Endothelial cell (in vitro differentiated cells): ENCODE measurements at places on chromosomes 2 and 18. TPM values are rescaled to one million over a fixed set of nuclear protein-coding genes. Genes with fewer than 3 reads are reported as not detected.

GRCh38 chr2:199316851-199317250, 140.9 kb downstream of the SATB2 start:
- no peak overlapping the region for H3K27ac ChIP-seq
- DNase-seq = no peak
- H3K4me3 ChIP-seq = no peak overlapping the region

- H3K4me3 ChIP-seq = no peak overlapping the region
- no peak overlapping the region for H3K27ac ChIP-seq
- H3K4me1 ChIP-seq = no peaks in the 10 kb centered on the region
- no peak for DNase-seq
Observed at GRCh38 chr18:60174832-60175231, 197.7 kb downstream of the MC4R start.

- peaks cover 18% of the 10 kb centered on the region for H3K4me1 ChIP-seq
- DNase-seq = no peak
- no peaks in the 10 kb centered on the region for H3K36me3 ChIP-seq
- H3K27me3 ChIP-seq = peaks cover 2% of the 10 kb centered on the region
Observed at GRCh38 chr2:195413944-195414343, 243.1 kb upstream of the SLC39A10 start.

DNA sequence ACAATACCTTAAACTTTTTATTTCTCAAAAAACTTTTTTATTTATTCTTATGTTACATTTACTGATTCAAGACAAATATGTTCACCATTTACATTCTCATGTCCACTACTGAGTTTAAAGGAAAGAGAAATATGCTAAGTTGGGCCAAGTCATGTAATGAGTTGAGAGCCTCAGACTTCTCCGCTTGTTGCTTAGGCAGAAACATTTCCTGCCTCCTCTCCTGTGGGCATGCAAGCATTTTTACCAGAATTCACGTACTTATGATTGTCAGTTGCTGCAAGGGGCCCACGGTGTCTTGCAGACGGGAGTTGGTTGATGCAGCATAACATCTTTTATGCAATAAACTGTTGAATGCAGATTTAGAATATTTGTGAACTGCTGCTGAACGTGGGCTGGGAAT, 51.8 kb downstream of the MYO1B start:
- no peak overlapping the region for H3K27ac ChIP-seq
- H3K4me3 ChIP-seq = no peak overlapping the region
- H3K4me1 ChIP-seq = peaks cover 18% of the 10 kb centered on the region
- DNase-seq = no peak
- H3K36me3 ChIP-seq = no peaks in the 10 kb centered on the region
- H3K27me3 ChIP-seq = no peaks in the 10 kb centered on the region

DNA sequence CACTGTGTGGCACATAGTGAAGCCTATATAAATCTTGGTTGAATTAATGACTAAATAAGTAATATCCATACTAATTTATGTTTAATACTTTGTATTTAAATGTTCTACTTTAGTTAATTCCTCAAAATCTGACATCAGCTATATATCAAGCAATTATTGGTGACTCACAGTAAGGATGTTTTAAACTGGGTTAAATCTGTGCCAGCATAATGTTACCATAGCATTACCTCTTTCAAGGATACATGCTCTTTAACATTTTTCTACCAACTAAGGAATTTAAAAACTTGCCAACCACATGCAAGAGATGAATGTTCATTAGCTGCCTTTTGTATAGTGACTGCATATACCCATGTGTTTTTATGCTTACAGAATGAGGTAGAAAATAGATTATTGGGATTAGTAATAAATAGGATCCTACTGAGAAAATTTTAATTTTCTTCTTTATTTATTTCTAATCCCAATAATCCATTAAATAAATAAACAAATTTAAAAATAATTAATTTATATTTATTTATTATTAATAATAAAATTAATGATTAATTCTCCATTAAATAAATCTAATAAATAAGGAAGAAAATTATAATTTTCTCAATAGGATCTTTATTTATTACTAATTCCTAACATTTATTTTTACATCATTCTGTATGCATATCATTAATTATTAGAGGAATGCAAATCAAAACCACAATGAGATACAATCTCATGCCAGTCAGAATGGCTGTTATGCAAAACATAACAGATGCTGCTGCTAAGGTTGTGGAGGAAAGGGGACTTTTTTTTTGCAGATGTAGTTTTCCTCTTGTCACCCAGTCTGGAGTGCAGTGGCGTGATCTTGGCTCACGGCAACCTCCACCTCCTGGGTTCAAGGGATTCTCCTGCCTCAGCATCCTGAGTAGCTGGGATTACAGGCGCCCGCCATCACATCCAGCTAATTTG, 410.7 kb upstream of the DSEL start:
- no peaks in the 10 kb centered on the region for H3K36me3 ChIP-seq
- no peaks in the 10 kb centered on the region for H3K4me1 ChIP-seq
- H3K27ac ChIP-seq = no peak overlapping the region
- H3K27me3 ChIP-seq = no peaks in the 10 kb centered on the region
- DNase-seq = no peak

DNA sequence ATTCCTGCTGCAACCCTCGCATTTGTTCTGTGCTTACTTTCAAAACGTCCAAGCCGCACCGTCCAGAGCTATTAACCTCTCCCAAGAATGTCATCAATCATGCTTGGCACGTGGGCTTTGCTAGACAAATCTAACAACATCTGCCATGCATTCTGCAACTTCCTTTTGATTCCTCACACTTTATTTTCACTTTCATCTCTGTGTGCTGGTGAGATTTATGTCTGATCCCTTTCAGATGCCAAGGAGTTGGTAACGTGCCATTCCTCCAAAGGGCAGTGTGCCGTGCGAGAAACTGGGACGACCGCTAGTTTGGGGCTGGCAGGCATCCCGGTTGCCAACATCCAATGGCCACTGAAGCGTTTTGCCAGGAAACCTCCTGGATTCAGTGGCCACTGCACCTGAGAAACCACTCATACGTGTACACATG, 230.0 kb upstream of the PARD3B start:
- H3K36me3 ChIP-seq = no peaks in the 10 kb centered on the region
- H3K4me3 ChIP-seq = no peak overlapping the region
- peaks cover 20% of the 10 kb centered on the region for H3K4me1 ChIP-seq
- H3K27me3 ChIP-seq = no peaks in the 10 kb centered on the region
- H3K27ac ChIP-seq = no peak overlapping the region

DNA sequence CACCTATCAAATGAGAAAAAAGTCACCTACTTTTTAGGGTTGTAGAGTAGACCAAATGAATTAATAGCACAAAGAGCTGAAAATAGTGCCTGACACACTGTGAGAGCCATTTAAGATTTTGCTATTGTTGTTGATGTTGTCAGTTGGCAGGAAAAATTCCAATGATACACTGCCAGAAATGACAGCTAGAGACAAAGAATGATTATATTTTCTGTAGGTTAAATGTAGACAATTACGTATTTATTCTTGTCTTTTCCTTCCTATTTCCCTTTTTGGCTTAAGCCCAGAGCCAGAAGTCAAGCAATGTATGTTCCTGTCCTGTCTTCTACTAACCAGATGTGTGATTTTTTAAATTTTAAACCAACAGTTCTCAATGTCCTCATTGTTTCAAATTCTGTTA, 17.2 kb downstream of the NRXN1 start:
- H3K4me1 ChIP-seq = peaks cover 16% of the 10 kb centered on the region
- H3K27ac ChIP-seq = no peak overlapping the region
- DNase-seq = no peak
- H3K27me3 ChIP-seq = peaks cover 1% of the 10 kb centered on the region

- no peak for DNase-seq
- H3K27ac ChIP-seq = no peak overlapping the region
- H3K36me3 ChIP-seq = no peaks in the 10 kb centered on the region
- H3K4me1 ChIP-seq = peaks cover 9% of the 10 kb centered on the region
- no peaks in the 10 kb centered on the region for H3K27me3 ChIP-seq
- H3K4me3 ChIP-seq = no peak overlapping the region
Observed at GRCh38 chr2:75276093-75277029, 77.0 kb upstream of the TACR1 start.

DNA sequence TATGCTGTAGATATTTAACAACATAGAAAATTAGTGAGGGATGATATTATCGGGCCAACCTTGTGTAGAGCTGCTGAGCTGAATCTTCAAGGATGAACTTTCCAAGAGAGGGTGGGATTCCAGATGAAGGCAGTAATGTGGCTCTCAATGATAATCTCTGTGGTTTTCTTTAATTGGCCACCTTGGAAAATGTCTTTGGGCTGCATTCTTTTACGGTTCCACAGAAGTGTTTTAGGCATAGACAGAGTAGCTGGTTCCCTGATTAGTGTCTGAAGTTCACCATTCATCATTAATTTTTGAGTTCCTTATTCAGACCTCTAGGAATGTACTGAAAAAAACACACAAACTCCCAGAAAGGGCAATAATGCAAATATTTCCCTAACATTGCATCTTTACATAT, 1566.9 kb upstream of the PIK3C3 start:
- H3K4me1 ChIP-seq = no peaks in the 10 kb centered on the region
- peaks cover 2% of the 10 kb centered on the region for H3K27me3 ChIP-seq
- H3K4me3 ChIP-seq = no peak overlapping the region

DNA sequence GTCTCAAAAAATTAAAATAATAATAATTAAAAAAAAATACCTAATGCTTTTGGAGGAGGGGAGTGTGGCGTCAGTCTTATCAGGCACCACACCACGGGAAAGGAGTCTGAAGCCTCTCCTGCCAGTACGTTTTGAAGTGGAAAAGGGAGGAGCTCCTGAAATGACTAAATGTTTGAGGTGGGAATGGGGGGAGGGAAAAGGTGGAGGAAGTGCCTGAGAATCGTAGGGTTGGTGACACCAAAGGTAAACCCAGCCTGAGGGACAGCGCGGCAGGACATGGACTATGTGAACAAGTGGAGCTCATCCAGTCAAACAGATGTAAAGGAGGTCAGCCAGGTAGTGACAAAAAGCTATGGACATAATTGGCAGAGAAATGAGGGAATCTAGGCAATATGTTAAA, 42.2 kb upstream of the EPHA4 start:
- H3K4me1 ChIP-seq = peaks cover 12% of the 10 kb centered on the region
- peaks cover 1% of the 10 kb centered on the region for H3K27me3 ChIP-seq
- DNase-seq = no peak
- no peak overlapping the region for H3K4me3 ChIP-seq
- H3K27ac ChIP-seq = no peak overlapping the region

DNA sequence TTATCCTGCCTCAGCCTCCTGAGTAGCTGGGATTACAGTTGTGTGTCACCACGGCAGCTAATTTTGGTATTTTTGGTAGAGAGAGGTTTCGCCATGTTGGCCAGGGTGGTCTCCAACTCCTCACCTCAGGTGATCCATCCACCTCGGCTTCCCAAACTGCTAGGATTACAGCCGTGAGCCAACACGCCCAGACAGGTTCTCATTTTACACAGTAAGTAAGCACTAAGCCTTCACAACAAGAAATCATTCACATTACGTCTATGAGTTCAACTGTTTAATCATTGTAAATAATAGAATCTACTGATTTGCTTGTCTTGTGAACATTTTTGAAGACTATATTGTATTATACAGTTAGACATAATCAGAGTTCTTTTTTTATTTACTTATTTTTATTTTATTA, 131.5 kb upstream of the LRATD1 start:
- H3K36me3 ChIP-seq = no peaks in the 10 kb centered on the region
- H3K4me3 ChIP-seq = no peak overlapping the region
- H3K27ac ChIP-seq = no peak overlapping the region
- no peaks in the 10 kb centered on the region for H3K27me3 ChIP-seq

DNA sequence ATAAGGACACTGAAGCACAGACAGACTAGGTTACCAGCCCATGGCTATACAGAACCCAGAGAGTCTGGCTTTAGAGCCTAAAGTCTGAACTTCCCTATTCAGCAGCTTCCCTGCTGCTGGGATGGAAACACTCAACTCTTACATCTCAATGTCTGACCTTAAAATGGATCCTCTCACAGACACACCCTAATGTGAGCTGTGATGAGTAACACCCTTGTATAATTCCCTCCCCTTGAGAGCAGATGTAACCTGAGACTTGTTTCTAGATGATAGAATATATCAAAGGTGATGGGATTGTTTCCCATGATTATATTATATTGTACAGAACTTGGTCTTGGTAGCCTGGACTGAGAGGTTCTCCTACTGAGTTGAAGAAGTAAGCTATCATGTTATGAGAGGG, 577.1 kb upstream of the KLHL29 start:
- H3K36me3 ChIP-seq = no peaks in the 10 kb centered on the region
- no peak overlapping the region for H3K4me3 ChIP-seq
- no peak for DNase-seq
- H3K4me1 ChIP-seq = no peaks in the 10 kb centered on the region
- no peak overlapping the region for H3K27ac ChIP-seq
- H3K27me3 ChIP-seq = peaks cover 2% of the 10 kb centered on the region

DNA sequence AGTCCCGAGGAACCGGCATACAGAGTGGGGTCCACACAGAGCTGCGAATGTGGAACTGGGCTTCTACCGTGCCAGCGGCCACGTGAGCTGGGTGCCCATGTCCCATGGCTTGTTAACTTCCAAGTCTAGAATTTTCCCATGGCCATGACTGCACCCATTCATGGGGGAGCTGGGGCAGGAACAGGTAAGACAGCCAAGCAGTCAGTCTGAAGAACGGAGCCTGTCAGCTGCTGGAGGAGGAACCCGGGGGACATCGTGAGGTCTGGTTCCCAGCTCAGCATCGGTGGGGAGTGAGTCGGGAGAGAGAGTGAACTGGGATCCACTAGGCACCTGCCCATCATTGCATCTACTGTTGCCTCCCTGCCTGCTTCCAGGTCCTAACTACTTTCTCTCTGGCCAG, 86.9 kb downstream of the SH3RF3 start:
- peaks cover 10% of the 10 kb centered on the region for H3K4me1 ChIP-seq
- no peak overlapping the region for H3K27ac ChIP-seq
- H3K4me3 ChIP-seq = no peak overlapping the region
- peaks cover 6% of the 10 kb centered on the region for H3K36me3 ChIP-seq
- DNase-seq = no peak

GRCh38 chr2:174763780-174764179, 492 bp downstream of the CHRNA1 start:
- no peak overlapping the region for H3K27ac ChIP-seq
- H3K27me3 ChIP-seq = no peaks in the 10 kb centered on the region
- no peaks in the 10 kb centered on the region for H3K36me3 ChIP-seq
- peaks cover 4% of the 10 kb centered on the region for H3K4me1 ChIP-seq
- H3K4me3 ChIP-seq = no peak overlapping the region
- no peak for DNase-seq

Gene KLF11
- 8.2 TPM for total RNA-seq

Gene PHOSPHO2
- total RNA-seq = 10.5 TPM

Gene STARD6
- 0.54 TPM for total RNA-seq

Gene ME2
- 41.9 TPM for total RNA-seq

Gene FTCDNL1
- 1.0 TPM for total RNA-seq
